ENCODE measurements at places on chromosomes 6 and 20.
A peak's percentile ranks its signal among the peaks of the same experiment; 100 is the strongest.

DNA sequence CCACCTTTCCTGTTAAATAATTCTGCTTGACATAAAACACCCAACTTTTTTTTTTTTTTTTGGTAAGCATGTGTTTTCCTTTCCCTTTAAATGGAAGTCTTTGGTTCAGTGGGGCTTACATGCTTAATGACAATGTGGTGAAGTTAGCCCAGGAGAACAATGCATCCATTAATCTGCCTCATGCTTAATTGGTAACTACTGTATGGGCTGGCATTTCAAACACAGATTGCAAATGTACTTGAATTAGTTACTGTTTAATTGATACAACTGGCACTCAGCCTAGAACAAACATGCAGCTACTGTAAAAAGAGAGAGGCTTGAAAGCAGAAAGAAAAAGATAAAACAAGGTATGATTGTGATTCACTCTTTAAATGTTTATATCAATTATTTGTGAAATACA lies 483.6 kb upstream of the NOX3 start:
- DNase-seq: peak; percentile 17

DNA sequence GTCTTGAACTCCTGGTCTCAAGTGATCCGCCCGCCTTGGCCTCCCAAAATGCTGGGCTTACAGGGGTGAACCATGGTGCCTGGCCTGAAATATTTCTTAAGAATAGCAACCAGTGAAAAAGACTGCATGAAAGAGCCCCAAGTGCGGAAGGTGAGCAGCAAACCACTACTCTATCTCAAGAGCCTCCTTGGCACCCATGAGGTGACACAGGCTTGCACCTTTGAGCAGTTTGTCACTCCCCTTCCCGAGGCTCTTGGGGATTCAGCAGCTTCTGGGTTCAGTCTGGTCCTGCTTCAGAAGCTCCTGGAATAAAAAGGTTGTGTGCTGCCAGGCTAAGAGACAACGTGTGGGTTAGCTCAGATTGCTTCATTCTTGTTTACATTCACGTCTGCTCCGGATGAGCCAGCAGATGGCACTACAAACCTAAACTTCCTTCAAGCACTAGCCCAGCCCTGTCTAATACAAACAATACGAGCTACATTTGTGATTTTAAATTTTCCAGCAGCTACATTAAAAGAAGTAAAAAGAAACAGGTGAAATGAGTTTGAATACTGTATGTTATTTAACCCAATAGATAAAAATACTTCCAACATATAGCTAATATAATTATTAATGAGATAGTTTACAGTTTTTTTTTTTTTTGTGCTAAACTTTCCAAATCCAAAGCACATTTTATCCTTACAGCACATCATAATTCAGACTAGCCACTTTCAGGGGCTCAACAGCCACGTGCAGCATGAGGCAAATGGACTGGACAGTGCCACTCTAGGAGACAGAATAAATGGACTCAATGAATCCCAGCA lies 46.2 kb downstream of the GJA10 start:
- DNase-seq: peak; percentile 60

GRCh38 chr6:165843121-165843520 lies 180.1 kb upstream of the PDE10A start:
- no peak for DNase-seq

DNA sequence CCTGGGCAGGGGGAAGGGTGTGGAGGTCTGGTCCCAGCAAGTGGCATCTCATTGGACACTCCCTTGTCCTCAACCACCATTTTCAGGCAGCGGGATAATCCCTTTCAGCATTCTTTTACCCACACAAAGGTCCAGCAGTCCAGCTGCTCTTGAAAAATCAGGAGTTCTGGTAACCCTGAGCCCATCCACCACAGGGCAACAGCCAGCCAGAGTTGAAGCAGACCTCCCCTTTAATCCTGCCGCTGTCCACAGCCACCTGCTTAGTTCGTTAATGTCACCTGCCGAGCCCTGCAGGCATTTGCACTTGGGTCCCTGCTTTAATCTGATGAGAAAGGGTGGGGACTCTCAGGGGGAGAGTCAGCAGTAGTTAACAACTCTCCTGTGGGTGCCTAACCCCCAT lies 11.1 kb downstream of the TMEM74B start:
- no peak for DNase-seq

- DNase-seq: no peak
These were observed 5.7 kb upstream of the RPS6KA2 start for GRCh38 chr6:166632731-166633130.

DNA sequence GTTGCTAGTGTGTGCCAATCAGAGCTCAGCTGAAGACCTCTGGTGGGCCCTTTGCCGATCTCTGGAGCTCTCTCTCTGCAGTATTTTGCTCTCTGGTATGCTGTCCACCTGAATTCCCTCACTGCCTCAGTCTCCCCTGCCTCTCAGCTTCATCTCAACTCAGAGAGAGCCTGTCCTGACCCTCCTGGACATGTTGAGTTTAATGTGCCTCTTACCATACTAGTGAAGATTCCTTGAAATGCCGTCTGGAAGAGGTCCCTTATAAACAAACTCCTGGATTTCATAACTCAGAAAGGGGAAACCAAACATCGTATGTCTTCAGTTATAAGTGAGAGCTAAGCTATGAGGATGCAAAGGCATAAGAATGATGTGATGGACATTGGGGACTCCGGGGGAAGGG lies 231.1 kb upstream of the ZNF217 start:
- DNase-seq: no peak

- no peak for DNase-seq
These were observed 54.2 kb downstream of the DSTN start for GRCh38 chr20:17624070-17624469.

- DNase-seq: no peak
These were observed 2.3 kb upstream of the HLA-DMA start for GRCh38 chr6:32954986-32955802.

- DNase-seq: no peak
These were observed 514.3 kb upstream of the CITED2 start for GRCh38 chr6:139888681-139889122.
